Lung (tissue), 17 donors: ENCODE measurements at places on chromosomes 16 and 17. TPM values are rescaled to one million over a fixed set of nuclear protein-coding genes. Genes with fewer than 3 reads are reported as not detected.
A peak's percentile ranks its signal among the peaks of the same experiment; 100 is the strongest.

HCRT gene
- not detected for total RNA-seq

CORO7 gene
- 32.3 TPM for total RNA-seq

GP2 gene
- total RNA-seq, result not detected

CD300E gene
- 3.4 TPM for total RNA-seq

ANKFN1 gene
- 6.2 TPM for total RNA-seq

- H3K4me3 ChIP-seq, result no peak overlapping the region
- H3K4me1 ChIP-seq, result no peaks in the 10 kb centered on the region
- no peak for DNase-seq
- no peaks in the 10 kb centered on the region for H3K36me3 ChIP-seq
- no peak overlapping the region for H3K27ac ChIP-seq
- no peaks in the 10 kb centered on the region for H3K27me3 ChIP-seq
Measured at GRCh38 chr16:12020009-12020408, 43.5 kb downstream of the SNX29 start.

- no peaks in the 10 kb centered on the region for H3K4me1 ChIP-seq
- no peak for DNase-seq
- no peaks in the 10 kb centered on the region for H3K27me3 ChIP-seq
- H3K27ac ChIP-seq, result no peak overlapping the region
- H3K4me3 ChIP-seq, result no peak overlapping the region
Measured at GRCh38 chr16:13856398-13856797, 63.6 kb upstream of the ERCC4 start.

GRCh38 chr17:58032691-58033415 is 25.8 kb upstream of the SRSF1 start:
- H3K4me1 ChIP-seq, result no peaks in the 10 kb centered on the region
- H3K27ac ChIP-seq, result no peak overlapping the region
- no peaks in the 10 kb centered on the region for H3K36me3 ChIP-seq
- H3K27me3 ChIP-seq, result no peaks in the 10 kb centered on the region
- no peak overlapping the region for H3K4me3 ChIP-seq
- DNase-seq, result no peak

- H3K4me1 ChIP-seq, result peaks cover 38% of the 10 kb centered on the region
- DNase-seq, result no peak
- no peak overlapping the region for H3K4me3 ChIP-seq
- no peaks in the 10 kb centered on the region for H3K27me3 ChIP-seq
- peaks cover 3% of the 10 kb centered on the region for H3K36me3 ChIP-seq
- peak overlapping the region; percentile 78 for H3K27ac ChIP-seq
Measured at GRCh38 chr17:45311760-45312476, 4.9 kb downstream of the MAP3K14 start.

DNA sequence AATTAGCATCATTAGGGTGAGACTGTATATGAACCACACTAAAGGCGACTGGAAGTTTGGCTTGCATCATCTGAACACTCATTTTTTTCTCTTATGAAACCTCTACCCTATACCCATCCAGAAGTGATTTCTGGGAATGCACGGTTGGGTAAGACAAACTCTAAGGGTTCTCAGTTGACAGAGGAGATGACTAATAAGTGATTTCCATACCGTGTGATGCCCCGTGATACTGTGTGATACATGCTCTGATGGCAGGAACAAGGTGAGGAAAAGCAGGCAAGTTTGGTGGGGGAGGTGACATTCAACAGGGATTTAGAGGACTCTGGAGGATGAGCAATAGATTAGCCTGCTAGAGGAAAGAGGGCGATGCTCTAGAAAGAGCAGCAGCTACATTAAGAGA is 156.4 kb upstream of the CCL2 start:
- DNase-seq, result no peak
- H3K27me3 ChIP-seq, result no peaks in the 10 kb centered on the region
- H3K4me3 ChIP-seq, result no peak overlapping the region

GRCh38 chr16:89453501-89454321 is 36.6 kb downstream of the ANKRD11 start:
- H3K4me1 ChIP-seq, result peaks cover 36% of the 10 kb centered on the region
- no peak overlapping the region for H3K4me3 ChIP-seq
- H3K27me3 ChIP-seq, result no peaks in the 10 kb centered on the region
- no peak for DNase-seq

- no peak overlapping the region for H3K27ac ChIP-seq
- H3K4me1 ChIP-seq, result no peaks in the 10 kb centered on the region
- H3K4me3 ChIP-seq, result no peak overlapping the region
- no peaks in the 10 kb centered on the region for H3K27me3 ChIP-seq
- DNase-seq, result no peak
- H3K36me3 ChIP-seq, result no peaks in the 10 kb centered on the region
Measured at GRCh38 chr17:72233986-72234385, 113.2 kb downstream of the SOX9 start.

- no peaks in the 10 kb centered on the region for H3K27me3 ChIP-seq
- DNase-seq, result no peak
- no peaks in the 10 kb centered on the region for H3K36me3 ChIP-seq
- H3K4me1 ChIP-seq, result peaks cover 2% of the 10 kb centered on the region
Measured at GRCh38 chr16:79638386-79638785, 37.8 kb upstream of the MAF start.

- H3K4me1 ChIP-seq, result no peaks in the 10 kb centered on the region
- H3K27ac ChIP-seq, result no peak overlapping the region
- H3K4me3 ChIP-seq, result no peak overlapping the region
- H3K36me3 ChIP-seq, result no peaks in the 10 kb centered on the region
Measured at GRCh38 chr16:25812215-25812614, 120.5 kb downstream of the HS3ST4 start.

DNA sequence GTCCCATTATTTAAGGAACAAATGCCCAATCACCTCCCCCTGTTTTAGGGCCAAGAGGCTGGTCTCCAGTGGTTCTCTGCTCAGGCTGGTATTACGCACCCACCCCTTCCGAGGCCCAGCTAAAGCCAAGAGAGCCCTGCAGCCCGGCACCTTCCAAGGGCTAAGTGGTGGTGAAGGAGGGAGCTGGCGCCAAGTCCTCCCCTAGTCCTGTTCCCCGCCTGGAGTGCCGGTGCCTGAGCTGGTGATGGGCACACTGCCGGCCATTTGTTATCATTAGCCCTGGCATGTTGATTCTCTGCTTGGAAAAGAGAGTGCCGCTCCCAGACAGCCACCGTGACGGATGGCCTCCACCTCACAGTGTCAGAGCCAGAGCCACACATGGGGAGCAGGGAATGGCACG is 31.9 kb downstream of the GRIN2C start:
- no peaks in the 10 kb centered on the region for H3K36me3 ChIP-seq
- DNase-seq, result no peak
- no peaks in the 10 kb centered on the region for H3K27me3 ChIP-seq
- no peak overlapping the region for H3K4me3 ChIP-seq

- no peaks in the 10 kb centered on the region for H3K27me3 ChIP-seq
- H3K4me1 ChIP-seq, result no peaks in the 10 kb centered on the region
- H3K36me3 ChIP-seq, result no peaks in the 10 kb centered on the region
- H3K27ac ChIP-seq, result no peak overlapping the region
- H3K4me3 ChIP-seq, result no peak overlapping the region
Measured at GRCh38 chr16:48831076-48831722, 221.2 kb upstream of the N4BP1 start.

GRCh38 chr17:4509401-4509800 is 10.7 kb downstream of the SPNS2 start:
- DNase-seq, result no peak
- H3K27ac ChIP-seq, result peak overlapping the region; percentile 51
- H3K4me1 ChIP-seq, result peaks cover 16% of the 10 kb centered on the region
- no peak overlapping the region for H3K4me3 ChIP-seq
- no peaks in the 10 kb centered on the region for H3K27me3 ChIP-seq
